ENCODE measurements at places on chromosomes 2 and 18. TPM values are rescaled to one million over a fixed set of nuclear protein-coding genes. Genes with fewer than 3 reads are reported as not detected.

Gene KIAA2012
- not detected for total RNA-seq

Gene FBXO48
- total RNA-seq, result 0.97 TPM

Gene MRO
- 0.11 TPM for total RNA-seq

Gene SCYGR4
- not detected for total RNA-seq

- no peak for DNase-seq
- H3K27me3 ChIP-seq, result no peaks in the 10 kb centered on the region
- peaks cover 23% of the 10 kb centered on the region for H3K4me1 ChIP-seq
- H3K4me3 ChIP-seq, result no peak overlapping the region
- no peak overlapping the region for H3K27ac ChIP-seq
These were observed 21.5 kb upstream of the CAB39 start for GRCh38 chr2:230691005-230691647.

DNA sequence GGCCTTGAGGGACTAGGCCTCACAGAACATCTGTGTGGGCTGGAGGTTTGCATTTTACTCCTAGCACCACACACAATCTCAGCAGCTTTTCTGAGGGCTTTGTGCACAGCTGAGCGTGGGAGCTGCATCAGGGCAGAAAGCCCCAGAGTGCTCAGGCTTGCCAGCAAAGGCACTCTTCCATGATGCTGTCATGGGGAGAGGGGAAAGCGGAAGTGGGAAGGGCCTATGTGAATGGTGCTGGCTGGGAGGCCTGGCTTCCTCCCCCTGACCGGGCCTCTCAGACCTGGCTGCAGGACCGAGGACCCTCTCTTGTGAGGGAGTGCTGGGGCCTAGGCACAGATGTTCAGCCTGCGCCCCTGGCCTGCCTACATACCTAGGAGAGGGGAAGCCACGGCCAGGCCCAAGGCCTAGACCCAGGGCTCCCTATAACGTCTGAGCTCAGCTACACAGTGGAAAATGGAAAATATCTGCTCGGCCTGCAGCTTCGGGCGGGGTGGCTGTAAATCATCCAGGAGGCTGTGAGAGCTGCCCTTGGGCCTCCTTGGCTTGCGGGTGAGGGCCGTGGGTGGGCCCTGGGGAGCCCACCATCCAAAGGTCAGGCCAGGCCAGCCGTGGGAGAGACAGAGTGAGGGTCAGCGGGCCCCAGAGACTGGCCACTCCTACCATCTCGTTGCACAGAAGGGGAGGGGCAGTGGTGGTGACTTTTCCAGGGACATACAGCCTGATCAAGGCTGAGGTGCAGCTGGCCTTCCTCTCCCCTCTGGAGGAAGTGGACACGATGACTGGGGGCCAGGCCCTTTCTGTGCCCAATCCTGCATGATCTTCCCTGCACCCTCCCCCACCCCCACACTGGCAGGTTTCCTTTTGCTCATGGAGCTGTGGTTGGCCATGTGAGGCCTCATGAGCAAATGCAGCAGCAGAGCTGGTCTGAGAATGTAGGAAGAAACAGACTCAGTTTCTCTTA lies 22.8 kb downstream of the GLI2 start:
- no peaks in the 10 kb centered on the region for H3K27me3 ChIP-seq
- H3K36me3 ChIP-seq, result no peaks in the 10 kb centered on the region
- DNase-seq, result peak; percentile 78

Data from psoas muscle (tissue), 8 donors.